ENCODE measurements at places on chromosomes 7 and 10.

DNA sequence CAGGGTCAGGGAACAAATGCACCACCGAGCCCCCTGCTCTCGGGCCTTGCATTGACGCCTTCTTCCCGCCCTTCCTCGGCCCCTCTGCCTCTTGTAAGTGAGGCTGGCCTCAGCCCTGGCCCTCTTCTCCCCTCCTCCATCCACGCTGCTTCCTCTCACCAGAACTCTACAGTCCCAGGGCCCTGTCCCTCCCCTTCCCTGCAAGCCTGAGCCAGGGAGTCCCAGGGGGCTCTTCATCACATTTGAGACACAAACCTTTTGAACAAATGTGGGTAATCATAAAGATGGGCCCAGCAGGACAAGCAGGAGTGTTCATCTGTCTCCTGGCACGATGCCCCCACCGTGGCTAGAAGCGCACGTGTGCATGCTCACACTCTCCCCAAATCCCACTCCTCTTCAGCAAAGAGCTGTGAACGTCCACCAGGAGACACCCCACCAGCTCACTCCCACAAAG, 57.7 kb downstream of the SLIT1 start:
- no peak for DNase-seq

GRCh38 chr10:33382216-33382600, 47.7 kb upstream of the NRP1 start:
- DNase-seq, result no peak

GRCh38 chr7:97215556-97215955, 98.1 kb downstream of the SDHAF3 start:
- DNase-seq, result no peak

GRCh38 chr7:98151884-98152283, 45.2 kb downstream of the LMTK2 start:
- DNase-seq, result no peak

GRCh38 chr7:158846304-158846703, 10.1 kb upstream of the DYNC2I1 start:
- no peak for DNase-seq

All from activated CD4-positive, CD25-positive, alpha-beta regulatory T cell (primary cell).